ENCODE measurements at places on chromosomes 11 and 22. TPM values are rescaled to one million over a fixed set of nuclear protein-coding genes. Genes with fewer than 3 reads are reported as not detected.

Gene NTM
- total RNA-seq: 0.85 TPM

Gene BATF2
- total RNA-seq: 1.1 TPM

Gene MIAT
- total RNA-seq: 0.50 TPM

Gene INS
- total RNA-seq: not detected

All from renal cortical epithelial cell (primary cell).